ENCODE measurements at places on chromosomes 6 and 20. TPM values are rescaled to one million over a fixed set of nuclear protein-coding genes. Genes with fewer than 3 reads are reported as not detected.
A peak's percentile ranks its signal among the peaks of the same experiment; 100 is the strongest.

SAMD3 gene
- total RNA-seq, result 3.1 TPM

KCNK15 gene
- total RNA-seq, result not detected

TCP1 gene
- total RNA-seq, result 610 TPM

DNMT3B gene
- total RNA-seq, result 1.3 TPM

ENPP5 gene
- total RNA-seq, result under 0.01 TPM

RRAGD gene
- not detected for total RNA-seq

SLC17A2 gene
- not detected for total RNA-seq

PCK1 gene
- not detected for total RNA-seq

QKI gene
- 171 TPM for total RNA-seq

BNIP5 gene
- not detected for total RNA-seq

ERVFRD-1 gene
- not detected for total RNA-seq

ZNF292 gene
- 36.9 TPM for total RNA-seq

PI16 gene
- under 0.01 TPM for total RNA-seq

RIPOR3 gene
- 0.54 TPM for total RNA-seq

HTR1E gene
- total RNA-seq, result not detected

PGC gene
- not detected for total RNA-seq

DNA sequence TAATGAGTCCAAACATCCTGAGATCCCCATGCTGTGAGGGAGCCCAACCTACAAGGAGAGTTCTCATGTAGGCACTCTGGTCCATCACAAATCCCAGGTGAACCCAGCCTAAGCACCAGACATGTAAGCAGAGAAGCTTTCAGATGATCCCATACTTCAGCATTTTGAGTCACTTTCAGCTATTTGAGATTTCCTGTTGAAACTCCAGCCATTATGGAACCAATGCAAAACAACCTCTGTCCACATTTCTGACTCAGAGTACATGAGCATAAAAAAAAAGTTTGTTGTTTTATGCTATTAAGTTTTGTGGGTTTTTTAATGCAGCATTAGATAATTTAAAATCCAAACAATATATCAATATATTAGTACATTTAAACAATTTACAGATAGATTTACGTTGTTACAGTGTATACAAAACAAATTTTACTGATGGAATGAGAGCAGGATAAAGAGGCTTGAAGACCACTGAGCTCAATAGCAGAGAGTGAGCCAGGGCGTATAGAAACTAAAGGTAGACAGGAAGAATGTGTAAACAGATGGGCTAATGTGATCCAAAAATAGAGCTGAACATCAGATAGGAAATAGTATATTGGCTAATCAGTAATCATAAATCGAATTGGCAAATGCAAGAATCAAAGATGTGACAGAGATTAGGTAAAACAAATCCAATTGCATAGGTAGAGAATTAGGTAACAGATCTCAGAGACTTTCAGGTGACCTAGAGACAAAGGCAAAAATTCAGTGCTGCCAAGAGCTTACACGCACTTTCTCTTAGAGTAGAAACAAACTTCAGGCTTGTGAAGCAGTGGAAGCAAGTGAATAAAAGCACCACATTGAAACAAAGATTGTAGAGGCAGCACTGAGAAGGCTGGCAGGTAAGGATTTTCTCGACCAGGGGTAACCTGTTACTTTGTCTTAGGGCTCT, 36.2 kb upstream of the PLCB1 start:
- DNase-seq, result peak; percentile 79

- no peak for DNase-seq
Observed at GRCh38 chr6:42960243-42961019, at the start of gene GNMT. GNMT (plus strand) TSS chr6:42960754; CDS start chr6:42960768, 14 bp downstream.

DNA sequence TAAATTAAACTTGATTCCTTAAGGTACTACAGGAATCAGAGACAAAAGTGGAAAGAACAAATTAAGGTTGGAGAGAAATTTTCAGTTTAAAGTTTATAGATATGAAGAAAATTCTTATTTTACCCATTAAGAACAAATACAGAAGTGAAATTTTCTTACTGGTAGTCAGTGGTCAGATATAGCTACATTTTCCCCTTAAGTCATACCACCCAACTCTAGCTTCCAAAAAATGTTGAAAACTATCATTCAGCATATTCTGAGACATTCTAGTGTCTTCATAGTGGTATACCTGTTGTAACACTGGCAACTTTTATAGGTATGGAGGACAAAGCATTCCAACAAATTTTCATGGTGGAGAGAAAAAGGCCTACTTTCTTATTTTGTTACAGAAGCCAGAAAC, 15.6 kb upstream of the SUMO4 start:
- no peak for DNase-seq

DNA sequence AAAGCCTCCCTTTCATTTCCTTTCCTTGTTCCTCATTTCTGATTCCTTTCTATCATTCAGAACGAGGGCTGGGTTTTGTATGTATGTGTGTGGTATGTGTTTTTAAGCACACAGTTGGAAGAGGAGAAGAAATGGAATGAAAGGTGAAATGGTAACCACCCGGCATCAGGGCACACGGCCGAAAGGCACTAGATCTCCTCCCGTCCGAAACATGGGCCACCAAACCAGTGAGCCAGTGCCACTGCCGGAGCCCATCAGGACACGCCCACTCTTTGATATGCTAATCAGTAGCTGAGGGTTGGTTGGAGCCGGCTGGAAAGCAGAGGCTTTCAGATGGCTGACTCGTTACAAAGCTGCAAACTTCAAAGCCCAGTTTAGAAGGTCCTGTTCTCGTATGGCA, 228.6 kb upstream of the JARID2 start:
- DNase-seq, result peak; percentile 17

DNA sequence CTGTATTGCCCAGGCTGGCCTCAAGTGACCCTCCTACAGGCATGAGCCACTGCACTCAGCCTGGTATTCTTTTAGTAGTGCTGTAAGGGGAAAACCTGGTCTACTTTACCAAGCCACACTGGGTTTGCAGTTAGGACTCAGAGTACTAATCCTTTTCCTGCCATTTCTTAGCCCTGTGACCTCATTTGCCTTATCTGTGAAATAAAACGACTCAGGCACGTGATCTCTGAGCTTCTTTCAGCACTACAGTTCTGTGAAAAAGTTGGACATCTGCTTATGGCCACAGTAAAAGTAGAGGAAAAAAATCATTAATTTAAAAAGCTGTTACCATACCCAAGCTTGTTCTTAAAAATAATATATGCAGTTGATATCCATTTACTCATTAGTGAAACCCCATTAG, 1007.5 kb downstream of the KIF16B start:
- no peak for DNase-seq

DNA sequence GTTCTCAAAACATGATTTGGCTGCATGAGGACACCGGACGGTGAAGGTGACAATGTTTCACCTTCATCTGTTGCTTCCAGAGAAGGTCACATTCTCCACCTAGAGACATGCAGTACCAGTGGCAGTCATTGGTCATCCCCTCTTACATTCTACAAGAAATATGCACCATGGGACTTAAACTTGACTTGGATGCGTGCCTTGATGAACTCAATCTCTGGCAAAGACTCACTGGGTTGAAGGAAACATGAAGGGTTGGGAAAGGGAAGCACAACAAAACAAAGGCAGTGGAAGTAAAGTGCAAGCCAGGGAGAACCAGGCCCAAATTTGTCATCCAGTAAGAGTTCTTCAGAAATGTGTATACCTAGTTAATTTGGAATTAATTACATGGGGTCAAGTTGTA, 39.4 kb upstream of the ARMH2 start:
- DNase-seq, result no peak

DNA sequence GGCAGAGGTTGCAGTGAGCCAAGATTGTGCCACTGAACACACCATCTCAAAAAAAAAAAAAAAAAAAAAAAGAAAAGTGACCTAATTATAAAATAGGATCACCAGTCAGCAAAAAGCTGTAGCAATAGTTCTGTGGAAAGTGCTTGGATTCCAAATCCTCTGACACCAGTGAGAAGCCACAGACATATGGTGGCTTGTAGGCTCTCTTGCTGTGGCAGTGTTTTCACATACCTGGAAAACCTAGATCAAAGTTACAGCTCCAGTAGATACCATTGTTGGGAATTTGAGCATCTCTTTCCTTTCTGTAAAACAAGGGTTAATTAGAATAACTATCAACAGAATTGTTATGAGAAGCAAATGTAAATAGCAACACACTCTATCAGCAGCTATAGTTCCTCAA, 4.1 kb downstream of the CCDC170 start:
- DNase-seq, result no peak

DNA sequence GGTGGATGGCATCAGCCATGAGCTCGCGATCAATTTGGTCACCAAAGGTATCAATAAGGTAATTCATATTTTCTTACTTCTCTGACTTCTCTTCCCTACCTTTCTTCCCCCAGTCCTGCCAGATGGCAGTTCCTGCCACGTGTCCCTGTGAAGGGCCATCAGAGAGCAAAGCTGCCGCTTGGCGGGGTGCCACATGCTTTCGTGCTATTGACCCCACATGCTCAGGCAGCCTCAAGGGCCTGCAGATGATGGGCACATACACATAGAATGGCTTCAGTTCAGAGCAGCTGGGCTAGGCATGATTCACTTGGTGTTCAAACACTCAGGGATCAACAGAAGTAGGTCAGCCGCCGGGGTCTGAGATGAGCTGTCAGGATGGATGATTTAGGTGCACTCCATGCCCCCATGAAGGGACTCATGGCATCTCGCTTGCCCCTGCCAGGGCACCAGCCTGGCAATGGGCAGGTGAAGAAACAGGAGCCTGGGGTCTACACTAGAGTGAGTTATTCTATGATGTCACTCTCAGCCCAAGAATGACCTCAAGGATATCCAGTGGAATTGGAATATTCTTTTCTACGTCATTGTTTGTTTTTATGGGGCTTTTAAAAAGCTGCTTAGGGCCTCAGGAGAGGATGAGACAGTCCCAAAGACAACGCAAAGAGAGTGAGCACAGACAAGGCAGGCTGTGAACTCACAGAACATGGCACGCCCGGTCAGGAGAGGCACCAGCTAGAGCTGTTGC, 25.5 kb downstream of the BANF2 start:
- no peak for DNase-seq

GRCh38 chr20:57840066-57840465, 130.3 kb upstream of the PMEPA1 start:
- DNase-seq, result no peak

- peak; percentile 80 for DNase-seq
Observed at GRCh38 chr6:149334682-149335160, 17.2 kb downstream of the TAB2 start.

- no peak for DNase-seq
Observed at GRCh38 chr6:119278625-119279024, 70.9 kb downstream of the MAN1A1 start.

- DNase-seq, result no peak
Observed at GRCh38 chr6:13405961-13406477, 77.7 kb upstream of the TBC1D7 start.

DNA sequence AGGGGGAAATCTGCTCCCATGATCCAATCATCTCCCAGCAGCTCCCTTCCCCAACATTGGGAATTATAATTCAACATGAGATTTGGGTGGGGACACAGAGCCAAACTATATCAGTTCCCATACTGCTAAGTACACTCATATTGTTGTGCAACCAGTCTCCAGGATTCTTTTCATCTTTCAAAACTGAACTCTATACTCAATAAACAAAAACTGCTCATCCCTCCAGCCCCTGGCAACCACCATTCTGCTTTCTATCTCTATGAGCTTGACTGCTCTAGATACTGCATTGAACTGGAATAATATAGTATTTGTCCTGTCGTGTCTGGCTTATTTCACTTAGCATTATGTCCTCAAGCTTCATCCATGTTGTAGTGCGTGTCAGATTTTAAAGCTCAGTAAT, 42.9 kb downstream of the STX11 start:
- DNase-seq, result no peak

DNA sequence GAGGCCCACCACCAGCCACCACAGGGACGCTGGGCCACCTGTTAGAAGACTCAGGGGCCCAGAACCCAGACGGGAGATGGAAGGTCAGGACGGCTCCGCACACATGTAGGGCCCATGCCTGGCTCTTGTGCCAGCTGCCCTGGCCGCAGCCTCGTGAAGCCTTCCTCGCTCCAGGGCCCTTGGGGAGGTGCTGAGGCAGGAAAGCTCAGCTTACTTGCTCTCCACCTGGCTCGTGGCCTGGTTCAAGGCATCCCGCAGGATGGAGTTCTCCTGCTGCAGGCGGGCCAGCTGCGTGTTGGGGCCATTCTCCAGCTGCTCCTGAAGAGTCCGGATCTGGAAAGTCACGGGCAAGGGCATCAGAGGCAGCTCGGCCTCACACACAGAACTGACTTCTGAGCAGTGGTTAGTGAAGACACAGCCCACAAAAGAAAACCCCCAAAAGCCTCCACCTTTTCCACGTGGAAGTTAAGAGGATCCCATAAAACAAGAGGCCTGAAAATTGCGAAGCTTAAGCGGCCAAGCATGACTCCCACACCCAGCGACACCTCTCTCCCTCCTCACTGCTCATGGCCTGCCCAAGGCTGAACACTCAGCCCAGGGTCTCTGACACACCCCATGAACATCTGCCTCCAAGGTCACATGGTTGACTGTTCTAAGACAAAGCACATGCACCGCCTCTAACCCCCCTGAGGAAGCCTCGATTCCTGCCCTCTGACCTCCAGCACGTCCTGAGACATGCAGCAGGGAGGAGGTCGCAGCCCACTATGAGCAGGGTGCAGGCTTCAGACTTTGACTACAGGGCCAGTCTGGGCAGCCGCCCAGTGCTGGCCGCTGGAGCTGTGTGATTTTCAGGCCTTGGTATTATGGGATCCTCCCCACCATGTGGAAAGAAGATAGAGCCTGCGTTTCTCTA, 46.5 kb downstream of the RRBP1 start:
- peak; percentile 25 for DNase-seq

- no peak for DNase-seq
Observed at GRCh38 chr20:48420176-48420575, 407.6 kb downstream of the PREX1 start.

GRCh38 chr6:30926644-30927043, 5.3 kb downstream of the SFTA2 start:
- DNase-seq, result no peak

- DNase-seq, result peak; percentile 12
Observed at GRCh38 chr6:30157581-30157980, 3.4 kb downstream of the TRIM10 start.

GRCh38 chr20:45358282-45359068, 4.5 kb upstream of the SYS1 start:
- peak; percentile 73 for DNase-seq

Measured in IMR-90 (cell line).